ENCODE measurements at places on chromosomes 1 and 21.

DNA sequence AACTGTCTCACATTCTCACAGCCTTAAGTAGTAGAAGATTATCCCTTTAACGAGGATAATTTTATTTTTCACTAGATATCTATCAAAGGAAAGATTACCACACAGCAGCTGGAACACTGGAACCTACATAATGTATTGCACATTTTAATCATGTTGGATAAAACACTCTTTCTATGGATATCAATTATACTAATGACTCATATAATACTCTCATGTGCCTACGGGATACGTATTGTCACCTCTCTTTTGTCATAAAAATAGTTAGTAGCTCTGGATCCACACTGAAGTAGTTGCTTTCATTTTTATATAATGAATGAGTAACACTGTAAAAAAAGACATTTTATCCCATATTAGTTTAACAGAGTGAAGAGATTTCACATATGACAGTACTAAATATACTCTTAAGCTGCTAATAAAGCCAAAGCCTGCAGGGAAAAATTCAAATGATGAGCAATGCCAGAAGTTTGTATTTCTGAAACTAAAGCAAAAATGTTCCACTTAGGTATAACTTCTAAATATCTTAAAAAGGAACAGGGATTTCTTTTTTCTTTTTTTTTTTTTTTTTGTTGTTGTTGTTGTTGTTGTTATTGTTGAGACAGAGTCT, 408.7 kb upstream of the PKN2 start:
- DNase-seq, result no peak

DNA sequence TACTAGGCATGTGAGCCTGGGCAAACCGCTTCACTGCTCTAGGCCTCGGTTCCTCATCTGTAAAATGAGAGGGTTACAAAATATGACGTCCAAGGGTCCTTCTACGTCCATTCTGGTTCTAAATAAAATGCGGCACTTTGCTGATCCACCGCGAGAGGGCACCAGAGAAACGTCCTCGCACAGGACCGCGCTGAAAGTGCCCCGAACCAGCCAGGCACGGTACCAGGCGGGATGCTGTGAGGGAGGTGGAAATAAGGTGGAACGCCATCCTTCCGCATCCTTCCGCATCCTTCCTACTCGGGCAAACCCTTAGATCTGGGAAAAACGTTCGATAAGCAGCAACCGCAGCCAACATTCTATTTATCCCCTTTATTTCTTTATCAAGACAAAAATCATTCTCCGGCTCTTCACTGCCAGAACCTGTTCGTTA, 60.3 kb upstream of the KRTAP19-8 start:
- peak; percentile 86 for DNase-seq

DNA sequence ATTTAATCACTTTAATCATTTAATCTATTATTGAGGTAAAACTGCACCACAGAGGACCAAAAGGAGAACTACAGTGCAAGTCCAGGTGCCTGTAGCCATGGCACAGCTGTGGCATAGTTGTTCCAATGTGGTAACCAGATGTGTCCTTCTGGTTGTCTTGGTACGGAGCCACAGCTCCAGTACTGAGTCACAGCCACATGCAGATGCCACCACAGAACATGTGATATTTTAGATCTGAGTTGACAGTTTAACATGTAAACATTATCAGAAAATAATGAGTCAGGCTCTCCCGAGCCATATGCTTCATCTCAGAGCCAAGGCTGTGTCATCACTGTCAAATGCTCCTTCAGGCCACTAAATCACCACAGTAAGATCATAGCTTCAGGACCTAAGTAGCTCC, 56.4 kb upstream of the RGS7 start:
- no peak for DNase-seq

- no peak for DNase-seq
Measured at GRCh38 chr21:34907461-34908418, 141.4 kb downstream of the RUNX1 start.

GRCh38 chr1:204255225-204255624, 41.4 kb upstream of the GOLT1A start:
- no peak for DNase-seq

- DNase-seq, result no peak
Measured at GRCh38 chr1:17265162-17265561, 16.3 kb downstream of the PADI3 start.

- DNase-seq, result no peak
Measured at GRCh38 chr1:218426343-218426657, 81.2 kb downstream of the TGFB2 start.

- no peak for DNase-seq
Measured at GRCh38 chr1:153058826-153059784, 1.8 kb upstream of the SPRR2A start.

- DNase-seq, result no peak
Measured at GRCh38 chr1:111455642-111456031, 6.4 kb downstream of the ATP5PB start.

- DNase-seq, result no peak
Measured at GRCh38 chr1:52343979-52344378, 22.0 kb downstream of the CC2D1B start.

DNA sequence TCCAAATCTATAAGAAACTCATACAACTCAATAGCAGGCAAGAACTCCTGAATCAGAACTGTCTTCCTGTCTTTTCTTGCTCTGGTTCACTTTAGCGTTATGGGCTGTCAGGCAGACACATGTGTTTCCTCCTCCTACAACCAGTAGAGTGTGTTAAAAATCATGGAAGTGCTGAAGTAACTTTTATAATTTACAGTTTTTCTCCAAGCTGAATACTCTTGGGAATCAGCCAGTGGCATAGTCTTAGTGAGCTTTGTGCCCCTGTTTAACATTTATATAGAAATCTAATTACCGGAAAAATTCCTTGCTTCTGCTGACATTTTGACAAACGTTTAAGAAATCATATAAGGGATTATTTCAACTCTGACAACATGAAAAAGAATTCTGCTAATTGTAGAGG, 113.1 kb upstream of the RGS18 start:
- DNase-seq, result no peak

DNA sequence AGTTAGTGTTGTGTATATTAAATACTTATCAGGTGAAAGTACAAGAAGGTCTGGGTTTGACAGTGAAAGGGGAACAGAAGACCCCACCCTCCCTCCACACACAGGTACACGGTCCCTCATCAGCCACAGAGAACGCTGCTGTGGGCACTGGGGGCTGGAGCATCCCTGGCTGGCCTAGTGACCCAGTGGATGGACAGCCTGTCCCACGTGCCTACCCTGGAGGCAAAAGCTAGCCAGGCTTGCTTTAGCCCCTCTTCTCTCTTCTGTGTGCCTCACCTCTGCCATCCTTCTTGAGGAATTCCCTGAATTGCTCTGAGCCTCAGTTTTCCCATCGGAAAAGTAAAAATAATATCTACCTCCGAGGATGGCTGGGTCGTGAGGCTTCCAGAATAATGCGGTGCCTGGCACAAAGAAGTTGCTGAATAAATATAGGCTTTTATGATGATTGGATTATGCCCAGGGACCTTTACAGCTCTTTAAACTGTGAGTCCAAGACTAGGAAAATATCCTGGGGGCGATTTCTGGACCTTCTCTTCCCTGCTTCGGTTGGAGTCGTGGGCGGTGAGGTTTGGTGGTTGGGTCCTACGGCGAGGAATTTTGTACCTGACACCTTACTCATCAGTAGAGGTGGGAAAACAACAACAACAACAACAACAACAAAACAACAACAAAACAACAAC, 918 bp downstream of the IFNLR1 start:
- no peak for DNase-seq

DNA sequence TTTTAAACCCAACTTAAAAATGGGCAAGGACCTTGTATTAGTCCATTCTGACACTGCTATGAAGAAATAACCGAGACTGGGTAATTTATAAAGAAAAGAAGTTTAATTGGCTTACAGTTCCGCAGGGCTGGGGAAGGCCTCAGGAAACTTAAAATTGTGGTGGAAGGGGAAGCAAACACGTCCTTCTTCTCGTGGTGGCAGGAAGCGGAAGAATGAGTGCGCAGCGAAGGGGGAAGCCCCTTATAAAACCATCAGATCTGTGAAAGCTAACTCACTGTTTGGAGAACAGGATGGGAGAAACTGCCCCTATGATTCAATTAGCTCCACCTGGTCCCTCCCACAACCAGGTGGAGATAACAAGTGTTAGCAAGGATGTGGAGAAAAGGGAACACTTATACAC, 237.7 kb downstream of the SEC16B start:
- DNase-seq, result no peak

DNA sequence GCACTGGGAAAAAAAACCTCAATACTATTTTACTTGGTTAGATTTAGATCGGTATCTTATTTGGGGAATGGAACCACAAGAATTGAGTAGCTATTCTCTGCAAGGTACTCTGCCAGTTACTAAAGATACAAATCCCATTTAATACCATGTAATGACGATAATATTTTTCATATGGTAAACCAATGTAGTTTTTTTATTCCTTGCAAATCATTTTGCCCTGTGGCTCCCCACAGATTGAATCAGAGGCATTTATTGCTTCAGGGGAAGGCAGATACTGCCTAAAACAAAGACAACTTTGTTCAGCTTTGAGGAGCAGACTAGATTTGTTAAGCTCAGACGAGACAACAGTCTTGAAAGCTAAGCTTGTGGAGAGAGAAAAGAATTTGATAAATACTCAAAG, 226.7 kb upstream of the RUNX1 start:
- no peak for DNase-seq

DNA sequence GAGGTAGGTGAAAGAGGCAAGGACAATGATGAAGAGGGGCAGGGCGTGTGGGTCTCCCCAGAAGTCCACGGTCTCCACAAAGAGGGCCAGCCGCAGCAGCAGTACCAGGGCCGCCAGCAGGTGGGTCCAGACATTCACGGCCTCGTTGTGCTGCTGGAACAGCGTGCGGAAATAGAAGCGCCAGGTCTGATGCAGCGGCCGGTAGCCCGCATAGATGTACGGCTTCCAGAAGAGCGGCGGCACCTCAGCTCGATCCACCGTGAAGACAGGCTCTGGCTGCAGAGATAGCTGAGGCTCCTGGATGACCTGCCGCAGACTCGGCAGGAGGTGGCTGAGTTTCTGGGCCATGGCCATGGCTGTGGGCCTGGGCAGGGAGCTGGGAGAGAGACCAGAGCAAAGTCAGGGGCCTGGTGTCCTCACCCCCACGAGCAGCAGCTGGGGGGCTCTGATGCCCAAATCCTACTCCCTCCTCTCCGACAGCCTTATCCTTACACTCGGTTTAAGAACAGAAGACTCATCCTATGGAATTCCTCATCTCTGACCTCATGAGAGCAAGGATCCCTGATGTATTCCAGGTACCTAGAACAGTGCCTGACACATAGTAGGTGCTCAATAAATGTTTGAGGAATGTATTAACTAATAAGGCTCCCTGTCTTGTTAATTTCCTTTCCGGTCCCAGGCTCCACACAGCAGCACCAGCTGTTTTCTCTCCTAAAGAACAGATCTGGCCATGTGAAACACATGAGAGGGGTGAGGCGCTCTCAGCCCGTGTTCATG, 4.4 kb upstream of the AUNIP start:
- no peak for DNase-seq

DNA sequence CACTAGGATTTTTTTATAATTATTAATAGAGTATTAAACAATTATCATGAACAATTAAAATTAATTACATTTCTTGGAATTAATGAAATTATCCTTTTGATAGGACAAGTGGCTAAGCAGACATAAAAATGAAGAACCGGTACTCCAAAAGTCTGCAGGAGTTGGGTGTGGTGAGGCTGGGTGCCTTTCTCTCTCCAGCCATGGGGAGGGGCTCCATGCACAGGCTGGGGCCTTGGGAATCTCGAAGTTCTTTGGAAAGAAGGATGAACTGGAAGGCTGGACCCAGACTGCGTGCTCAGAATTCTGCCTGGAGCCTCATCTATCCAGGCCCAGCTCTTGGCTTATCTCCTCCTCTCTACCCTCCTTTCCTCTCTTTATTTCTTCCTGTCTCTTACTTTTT, 94.1 kb downstream of the ACTL8 start:
- no peak for DNase-seq
